Foreskin melanocyte (primary cell): ENCODE measurements at places on chromosomes 1 and 21.
A peak's percentile ranks its signal among the peaks of the same experiment; 100 is the strongest.

DNA sequence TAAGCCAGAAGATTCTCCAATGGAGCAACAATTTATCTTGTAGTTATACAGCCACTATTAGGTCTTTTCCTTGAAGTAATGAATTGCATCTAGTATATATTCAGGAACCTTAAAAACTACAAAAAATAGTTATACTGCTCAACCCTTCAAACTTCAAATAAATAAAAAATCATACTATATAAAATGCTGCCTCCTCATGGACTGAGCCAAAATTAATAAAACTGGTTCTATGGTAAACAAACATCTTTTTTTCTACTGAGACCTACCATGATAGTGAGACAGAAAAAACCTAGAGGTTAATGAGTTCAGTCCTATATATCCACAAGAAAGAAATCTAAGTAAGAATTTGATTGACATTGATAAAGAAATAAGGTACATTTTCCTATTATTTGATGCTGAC is 67.7 kb downstream of the GPATCH2 start:
- DNase-seq: no peak

DNA sequence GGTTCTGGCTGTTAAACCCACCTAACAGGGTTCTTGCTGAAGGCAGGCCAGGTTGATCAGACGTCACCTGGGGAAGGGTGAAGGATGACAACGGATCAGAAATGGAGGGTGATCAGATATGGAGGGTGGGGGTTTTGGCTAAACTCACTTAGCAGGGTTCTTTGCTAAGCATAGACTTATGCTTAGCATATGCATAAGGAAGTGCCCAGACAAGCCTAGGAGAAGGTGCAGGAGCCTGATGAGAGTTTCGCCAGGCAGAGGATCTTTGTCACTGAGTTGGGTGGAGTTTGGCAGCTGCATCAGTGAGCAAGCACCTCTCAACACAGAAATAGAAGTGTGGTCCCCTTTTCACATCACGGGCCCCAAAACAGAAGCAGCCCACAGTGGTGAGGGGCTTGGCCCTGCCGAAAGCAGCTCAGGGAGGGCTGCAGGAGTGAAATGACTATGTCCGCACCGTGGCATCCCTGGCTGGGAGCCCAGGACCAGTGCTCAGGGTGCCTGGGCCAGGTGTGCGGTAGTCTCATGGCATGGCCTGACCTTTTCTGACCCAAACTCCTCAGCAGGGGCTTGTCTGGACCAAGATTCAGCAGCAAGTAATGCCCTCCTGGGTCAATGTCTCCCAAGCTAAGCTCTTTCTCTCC is 101.6 kb downstream of the AJAP1 start:
- no peak for DNase-seq

- DNase-seq: peak; percentile 67
Observed at GRCh38 chr1:200400556-200400955, 9.3 kb downstream of the ZNF281 start.

DNA sequence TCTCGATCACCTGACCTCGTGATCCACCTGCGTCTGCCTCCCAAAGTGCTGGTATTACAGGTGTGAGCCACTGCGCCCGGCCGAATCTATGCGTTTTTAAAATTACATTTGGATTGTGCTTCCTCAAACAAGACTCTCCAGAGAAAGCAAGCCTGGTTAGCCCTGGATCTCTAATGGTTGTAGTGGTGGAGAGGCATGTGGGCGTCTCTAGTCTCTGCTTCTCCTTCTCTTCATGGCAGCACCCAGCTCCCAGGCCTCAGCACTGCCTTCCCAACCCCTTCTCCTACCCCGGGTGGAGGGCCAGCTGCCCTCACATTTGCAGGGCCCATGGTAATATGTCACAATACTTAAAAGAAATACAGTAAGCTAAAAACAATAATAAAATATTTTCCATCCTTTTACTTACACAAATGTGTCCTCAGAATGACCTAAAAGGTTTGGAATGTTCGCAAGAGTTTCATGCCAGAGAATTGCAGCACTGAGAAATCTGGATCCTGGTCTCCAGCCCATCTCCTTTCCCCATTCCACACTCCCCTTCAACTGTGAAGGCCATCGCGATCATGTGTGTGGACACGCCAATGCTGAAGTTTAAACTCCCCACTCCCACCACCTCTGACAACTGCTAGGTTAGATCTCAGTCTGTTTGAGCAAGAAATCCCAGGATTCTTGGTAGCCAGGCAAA is 7.0 kb downstream of the OR14I1 start:
- no peak for DNase-seq

DNA sequence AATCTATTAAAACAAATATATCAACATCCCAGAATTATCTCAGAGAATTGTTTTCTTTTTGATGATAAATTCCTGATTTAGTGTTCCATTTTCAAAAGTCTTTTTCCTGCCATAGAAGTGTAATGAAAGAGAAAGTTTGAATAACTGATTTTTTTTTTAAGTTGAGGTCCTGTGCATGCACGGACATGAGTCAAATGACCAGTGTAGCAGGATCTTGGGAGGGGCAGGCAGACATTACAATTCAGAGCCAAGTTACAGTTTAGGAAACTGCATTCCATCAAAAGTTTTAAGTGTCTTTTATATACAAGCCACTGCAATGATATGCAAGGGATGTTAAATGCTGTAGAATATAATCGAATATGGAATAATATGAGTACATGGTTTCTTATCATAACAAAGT is 227.5 kb downstream of the HMCN1 start:
- DNase-seq: no peak

DNA sequence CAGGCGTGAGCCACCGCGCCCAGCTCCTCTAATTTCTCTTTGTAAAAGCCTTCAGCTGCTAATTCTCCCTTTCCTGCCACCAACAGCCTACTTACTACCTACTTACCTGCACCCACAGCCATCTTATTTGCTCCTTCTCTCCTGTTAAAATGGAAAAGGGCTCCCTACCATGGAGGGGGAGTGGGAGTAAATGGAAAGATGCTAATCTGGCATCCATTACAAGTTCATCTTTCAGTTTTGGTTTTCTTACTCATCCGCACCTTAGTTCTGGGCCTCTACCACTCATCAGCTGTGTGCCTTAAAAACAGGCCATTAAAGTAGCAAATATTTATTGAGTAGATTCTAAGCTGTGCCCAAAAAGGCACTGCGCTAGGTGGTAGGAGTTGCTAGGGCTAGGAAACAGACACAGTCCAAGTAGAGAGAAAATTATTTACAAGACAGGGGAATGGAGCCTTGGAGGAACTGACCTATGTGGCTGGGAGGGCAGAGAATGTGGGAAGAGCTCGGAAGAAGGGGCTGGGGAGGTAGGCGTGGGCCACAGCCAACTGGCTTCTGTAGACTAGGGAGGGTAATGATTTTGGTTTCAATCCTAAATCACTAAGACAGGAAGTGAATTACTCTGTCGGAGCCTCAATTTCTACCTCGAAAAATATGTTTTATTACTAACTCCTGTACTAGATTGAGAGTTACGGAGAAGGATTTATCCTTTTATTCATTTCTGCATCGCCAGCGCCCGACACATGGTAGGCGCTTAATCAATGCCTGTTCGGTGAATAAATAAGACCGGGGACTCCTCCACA is 685 bp upstream of the DDI2 start:
- no peak for DNase-seq

DNA sequence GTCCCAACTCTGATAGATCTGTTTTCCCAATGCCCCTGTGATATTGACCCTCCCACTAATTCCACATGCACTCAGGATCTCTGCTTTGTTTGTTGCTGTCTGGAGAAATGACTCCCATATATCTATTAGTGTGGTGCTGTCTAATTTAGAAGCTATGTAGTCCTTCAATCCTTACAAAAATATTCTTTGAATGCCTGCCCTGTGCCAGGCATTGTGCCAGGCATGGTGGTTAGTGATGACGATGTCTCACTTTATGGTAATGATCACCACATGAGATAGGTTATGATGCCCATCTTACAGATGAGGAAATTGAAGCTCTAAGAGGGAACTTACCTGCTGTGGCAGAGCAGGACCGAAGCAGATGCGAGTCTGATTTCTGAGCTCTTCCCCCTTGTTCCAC is 12.9 kb downstream of the MYOG start:
- no peak for DNase-seq
